ENCODE measurements at places on chromosomes 3 and 15.

GRCh38 chr3:137769322-137770065 is 5.4 kb downstream of the SOX14 start:
- DNase-seq = no peak

GRCh38 chr15:98444138-98444537 is 204.2 kb upstream of the IGF1R start:
- DNase-seq = no peak

DNA sequence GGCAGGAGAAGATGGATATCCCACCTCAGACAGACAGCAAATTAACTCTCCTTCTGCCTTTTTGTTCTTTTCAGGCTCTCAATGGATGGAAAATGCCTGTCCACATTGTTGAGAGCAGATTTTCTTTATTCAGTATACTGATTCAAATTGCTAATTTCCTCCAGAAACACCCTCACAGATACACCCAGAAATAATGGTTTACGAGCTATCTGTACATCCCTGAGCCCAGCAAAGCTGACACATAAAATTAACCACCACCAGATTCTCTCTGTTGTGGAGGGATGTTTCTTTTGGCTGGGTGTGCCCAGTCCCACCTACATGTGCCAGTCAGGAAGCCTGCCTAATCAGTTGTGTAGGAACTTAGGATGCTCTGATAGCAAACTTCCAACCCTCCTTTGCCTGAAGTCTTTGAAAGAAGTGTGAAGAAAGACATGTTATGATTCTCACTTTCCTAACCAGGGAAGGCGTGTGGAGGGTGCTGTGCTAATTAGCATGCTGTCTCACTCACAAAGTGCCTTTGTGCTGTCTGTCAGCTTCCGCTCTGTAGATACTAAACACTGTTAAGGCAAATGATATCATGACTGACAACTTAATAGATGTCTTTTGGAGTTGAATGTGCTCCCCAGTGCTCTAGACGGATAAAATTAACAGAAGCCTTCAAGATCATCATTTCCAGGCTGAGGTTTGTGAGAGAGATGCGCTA is 208.5 kb downstream of the CLSTN2 start:
- no peak for DNase-seq

GRCh38 chr15:72037321-72037720 is 80.6 kb downstream of the MYO9A start:
- no peak for DNase-seq

GRCh38 chr15:73368301-73369136 is at the start of gene HCN4:
Gene HCN4 (minus strand): TSS chr15:73368958. CDS start chr15:73368270, 688 bp downstream.
- DNase-seq = no peak

GRCh38 chr3:44186111-44186672 is 55.5 kb upstream of the TOPAZ1 start:
- DNase-seq = no peak

DNA sequence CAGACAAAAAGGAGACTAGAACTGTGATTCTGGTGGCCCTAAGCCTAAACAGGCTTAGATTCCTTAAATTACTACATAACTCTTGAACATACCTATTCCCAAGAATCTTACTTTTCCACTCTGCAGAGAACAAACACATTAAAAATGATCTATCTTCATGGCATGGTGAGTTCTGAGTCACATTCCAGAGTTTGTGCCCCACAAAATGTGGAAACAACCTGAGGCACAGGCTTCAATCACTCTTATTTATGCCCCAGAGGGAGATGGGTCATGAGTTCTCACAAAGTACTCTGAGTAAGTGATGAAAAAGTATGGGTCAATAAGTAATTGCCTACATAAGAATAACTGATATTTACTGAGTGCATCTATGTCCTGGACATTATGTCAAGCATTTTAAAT is 137.5 kb upstream of the SLC2A2 start:
- DNase-seq = no peak

- no peak for DNase-seq
These were observed 149.2 kb upstream of the CTNNB1 start for GRCh38 chr3:41050144-41050543.

- no peak for DNase-seq
These were observed 1.6 kb upstream of the CALML4 start for GRCh38 chr15:68206711-68207151.

DNA sequence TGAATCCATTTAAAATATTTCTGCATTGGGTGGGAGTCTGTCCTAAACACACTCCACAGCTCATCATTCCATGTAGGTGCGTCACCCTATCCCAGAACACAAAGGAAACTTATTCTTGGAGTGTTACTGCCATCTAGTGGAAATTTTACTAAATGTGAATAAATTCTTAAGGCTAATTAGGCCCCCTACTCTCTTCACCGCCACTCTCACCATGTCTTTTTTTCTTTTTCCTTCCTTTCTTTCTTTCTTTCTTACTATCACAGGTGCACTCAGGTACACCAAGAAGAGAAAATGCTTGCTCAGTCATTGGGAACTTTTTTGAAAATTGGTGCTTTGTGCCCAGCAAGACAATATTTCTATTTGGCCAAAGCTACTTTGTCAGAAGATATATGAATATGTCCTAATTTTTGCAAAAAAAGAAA is 26.4 kb upstream of the ATP8B4 start:
- DNase-seq = peak; percentile 33

DNA sequence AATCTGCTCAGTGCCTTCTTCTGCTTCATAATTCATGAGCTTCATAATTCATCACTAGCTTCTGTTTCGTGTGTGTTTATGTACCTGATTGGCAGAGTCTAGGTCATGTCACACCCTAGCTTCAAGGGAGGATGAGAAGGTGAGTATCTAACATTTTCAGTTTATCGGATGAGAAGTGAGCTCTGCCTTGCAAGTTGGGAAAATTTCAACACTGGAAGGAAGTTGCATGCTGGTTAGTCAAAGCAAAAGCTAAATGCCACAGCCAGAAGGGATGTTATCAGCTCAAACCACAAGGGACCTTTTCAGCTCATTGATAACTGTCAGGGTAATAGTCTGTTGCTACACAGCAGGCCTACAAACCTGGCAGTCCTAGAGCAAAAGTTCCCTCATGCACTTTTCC is 7.3 kb upstream of the TNFSF10 start:
- no peak for DNase-seq

GRCh38 chr3:160130950-160131349 is 94.3 kb upstream of the C3orf80 start:
- DNase-seq = no peak

DNA sequence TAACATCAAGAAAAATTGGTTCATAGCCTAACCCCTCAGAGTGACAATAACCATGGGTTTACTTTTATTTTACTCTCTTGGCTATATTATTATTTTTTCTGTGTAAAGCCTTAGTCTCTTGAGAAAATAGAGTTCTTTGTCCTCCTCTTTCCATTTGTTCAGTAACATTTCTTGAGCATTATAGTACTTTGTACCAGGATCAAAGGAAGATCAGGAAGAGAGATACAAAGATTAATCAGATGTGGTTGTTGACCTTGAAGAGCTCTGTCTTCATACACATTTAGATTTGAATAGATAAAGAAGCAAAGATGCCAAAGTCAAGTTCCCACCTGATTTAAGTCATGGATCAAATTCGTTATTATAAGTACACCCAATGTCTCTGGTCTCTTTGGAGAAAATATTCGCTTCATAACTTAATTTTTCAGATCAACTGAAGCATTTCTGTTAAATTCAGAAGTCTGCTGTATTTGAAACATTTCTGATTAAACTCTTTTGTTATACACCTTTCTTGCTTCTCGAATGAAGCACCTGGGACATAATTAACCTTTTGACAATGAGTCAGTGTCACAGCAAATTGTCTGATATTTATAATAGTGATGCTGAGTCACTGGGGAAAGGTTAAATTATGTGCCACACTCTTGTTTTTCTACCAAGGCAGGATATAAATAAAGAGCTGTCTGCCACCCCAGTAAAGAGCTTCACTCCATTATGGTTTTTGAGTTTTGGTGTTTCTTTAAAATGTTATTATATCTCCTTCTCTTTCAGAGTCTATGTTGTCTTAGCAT is 100.2 kb downstream of the GHSR start:
- no peak for DNase-seq

DNA sequence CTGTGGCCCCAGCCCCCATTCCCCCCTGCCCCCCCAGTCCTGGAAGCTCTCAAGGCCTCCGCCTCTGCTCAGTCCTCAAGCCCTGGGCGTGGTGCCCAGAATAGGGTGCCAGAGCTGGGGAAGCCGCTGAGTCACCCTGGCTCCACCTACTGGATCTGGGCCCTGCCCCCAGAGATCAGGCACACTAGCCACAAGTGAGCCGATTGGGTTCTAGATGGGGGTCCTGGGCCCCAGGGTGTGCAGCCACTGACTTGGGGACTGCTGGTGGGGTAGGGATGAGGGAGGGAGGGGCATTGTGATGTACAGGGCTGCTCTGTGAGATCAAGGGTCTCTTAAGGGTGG is 5.7 kb downstream of the EIF4G1 start:
- DNase-seq = peak; percentile 98

GRCh38 chr3:178381555-178381954 is 154.7 kb upstream of the KCNMB2 start:
- DNase-seq = no peak

DNA sequence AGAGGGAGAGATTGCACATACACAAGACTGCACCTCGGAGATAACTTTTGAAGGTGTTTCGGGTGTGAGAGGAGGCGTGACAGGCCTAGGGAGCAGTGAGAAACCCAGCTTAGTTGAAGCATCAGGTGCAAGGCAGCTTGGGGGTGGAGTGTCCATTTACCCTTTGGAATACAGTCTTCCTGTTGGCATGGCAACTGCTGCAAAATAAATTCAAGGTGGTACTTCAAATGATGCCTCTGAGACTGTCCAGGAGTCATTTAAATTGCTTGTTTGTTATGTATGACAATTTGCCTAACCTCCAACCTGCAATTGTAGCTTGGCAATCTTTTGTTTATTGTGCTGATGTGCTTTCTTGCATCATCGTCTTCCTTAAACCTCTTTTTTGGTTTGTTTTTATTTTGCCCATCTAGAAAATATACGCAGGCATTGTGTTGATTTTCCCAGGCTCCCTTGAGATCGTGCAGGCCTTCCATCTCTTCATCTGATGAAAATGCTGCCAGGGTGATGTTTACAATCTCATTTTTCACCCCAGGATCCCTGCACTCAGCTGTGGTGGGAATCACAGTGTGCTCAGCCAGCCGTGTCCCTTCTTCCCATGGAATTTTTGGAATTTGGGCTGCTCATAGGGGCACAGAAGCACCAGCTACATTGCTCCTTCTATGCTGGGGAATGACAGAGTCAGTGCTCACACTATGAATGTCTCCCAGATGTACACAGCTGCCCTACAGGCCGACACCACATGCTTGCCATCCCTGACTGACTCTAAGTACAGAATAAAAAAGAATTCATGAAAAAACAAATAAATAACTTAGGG is 583.1 kb upstream of the CFAP20DC start:
- DNase-seq = no peak

DNA sequence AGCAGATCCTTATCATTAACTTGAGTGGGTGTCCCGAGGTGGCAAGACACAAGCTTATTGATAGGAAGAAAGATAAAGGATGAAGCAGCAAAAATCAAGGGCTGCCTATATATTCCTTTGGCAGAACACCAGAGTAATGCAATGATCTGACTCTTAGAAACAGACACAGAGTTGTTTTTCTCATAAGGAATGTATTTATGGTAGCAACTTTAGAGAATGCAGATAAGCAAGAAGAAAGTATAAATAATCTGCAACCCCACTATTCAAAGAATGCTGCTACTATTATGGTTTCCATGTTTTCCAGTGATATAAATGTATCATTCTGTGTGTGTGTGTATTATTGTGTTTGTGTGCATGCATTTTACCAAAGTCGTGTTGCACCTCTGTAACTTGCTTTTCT is 208.3 kb downstream of the THSD4 start:
- no peak for DNase-seq

- no peak for DNase-seq
These were observed 55.0 kb upstream of the HRH1 start for GRCh38 chr3:11099306-11099705.

- no peak for DNase-seq
These were observed 224.6 kb downstream of the GREM1 start for GRCh38 chr15:32942401-32942841.

- no peak for DNase-seq
These were observed 4.7 kb downstream of the TMCC1 start for GRCh38 chr3:129888771-129889170.

Measured in COLO829 (cell line).